ENCODE measurements at places on chromosomes 4 and X.

GRCh38 chr4:147981305-147981704, 249.4 kb downstream of the ARHGAP10 start:
- no peak for DNase-seq

- DNase-seq: no peak
Measured at GRCh38 chrX:13520936-13521335, 48.5 kb upstream of the EGFL6 start.

GRCh38 chr4:188649635-188650034, 510.4 kb downstream of the TRIML1 start:
- DNase-seq: no peak

- DNase-seq: no peak
Measured at GRCh38 chr4:123846561-123846960, 450.0 kb downstream of the SPRY1 start.

GRCh38 chr4:182277377-182277776, 34.2 kb downstream of the TENM3 start:
- no peak for DNase-seq

DNA sequence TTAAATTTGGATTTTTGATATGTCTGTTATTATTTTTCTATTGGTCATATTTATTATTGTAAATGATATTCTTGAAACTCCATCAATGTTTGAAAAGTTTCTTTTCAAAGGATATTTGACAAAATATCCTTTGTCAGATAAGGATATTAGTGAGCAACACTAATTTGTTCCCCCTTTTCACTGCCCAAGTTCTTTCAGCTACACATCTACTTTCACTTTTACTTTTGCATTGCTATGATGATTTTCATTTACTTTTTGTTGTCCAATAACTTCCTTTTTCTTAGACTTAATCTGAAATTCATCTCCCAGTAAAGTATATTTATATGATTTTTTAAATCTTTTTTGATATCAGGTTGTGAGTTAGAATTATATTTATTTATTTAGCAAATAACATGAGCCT, 542.3 kb upstream of the ADGRL3 start:
- no peak for DNase-seq

All from hippocampal formation (tissue), 2 donors.